Ureter (tissue), 1 donor: ENCODE measurements at places on chromosomes 1 and 21.

DNA sequence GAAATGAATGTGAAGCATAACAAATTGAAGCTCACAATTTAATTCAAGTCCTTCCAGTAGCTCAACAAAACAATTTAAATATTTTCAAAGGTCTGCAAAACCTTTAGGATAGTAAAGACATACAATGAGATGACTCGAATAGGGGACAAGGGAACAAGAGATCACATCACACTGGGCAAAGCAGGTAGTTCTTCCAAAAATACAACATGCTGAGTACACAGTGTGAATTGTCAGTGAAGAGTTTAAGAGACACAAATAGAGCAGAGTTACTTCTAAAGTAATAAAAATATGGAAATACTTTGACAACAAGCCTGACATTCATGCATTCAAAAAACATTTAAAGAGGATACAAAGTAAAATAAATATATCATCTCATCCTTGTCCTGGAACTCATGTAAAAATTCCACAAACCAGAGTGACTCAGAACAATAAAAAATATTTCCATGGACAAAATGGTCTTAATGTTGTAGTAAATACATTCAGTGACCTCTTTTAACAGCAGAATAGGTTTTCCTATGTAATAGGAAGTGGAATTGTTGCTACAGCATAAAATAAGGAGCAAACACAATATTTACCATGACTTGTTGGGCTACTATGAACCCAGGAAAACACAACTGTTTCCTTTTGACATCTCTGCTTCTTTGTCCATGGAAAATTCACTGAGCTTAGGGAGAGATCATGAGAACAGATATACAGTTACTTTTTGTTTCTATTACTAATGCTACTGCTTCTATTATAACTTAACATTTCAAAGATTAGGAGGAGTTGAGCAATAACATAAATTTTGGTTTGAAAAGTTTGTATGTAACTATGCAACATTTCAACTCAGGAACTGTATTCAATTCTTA lies 83.7 kb upstream of the BCL10 start:
- DNase-seq = no peak

- DNase-seq = no peak
These were observed 146.9 kb upstream of the POGK start for GRCh38 chr1:166692346-166692745.

- no peak for DNase-seq
These were observed 111.8 kb upstream of the PRMT6 start for GRCh38 chr1:106944721-106945120.

- DNase-seq = no peak
These were observed 272.5 kb upstream of the LRRC7 start for GRCh38 chr1:69295265-69295664.

GRCh38 chr1:196546272-196547111 lies 61.7 kb downstream of the KCNT2 start:
- DNase-seq = no peak

DNA sequence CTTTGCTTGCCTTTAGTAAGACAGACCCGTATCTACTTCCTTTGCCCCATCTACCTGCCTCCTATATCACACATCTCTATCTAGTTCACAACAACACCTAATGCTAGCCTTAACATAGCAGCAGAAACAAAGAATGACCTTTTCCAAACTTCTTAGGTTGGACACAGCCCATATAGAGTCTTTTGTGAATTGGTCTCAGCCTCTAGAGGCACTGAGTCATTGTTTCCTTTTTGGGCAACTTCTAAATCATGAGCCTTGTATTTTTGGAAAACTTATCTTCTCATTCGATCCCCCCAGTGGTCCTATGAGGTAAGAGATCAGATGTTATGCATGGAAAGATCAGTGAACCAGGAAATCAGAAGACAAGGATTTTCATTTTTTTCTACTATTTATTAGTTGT lies 679.4 kb upstream of the USP24 start:
- DNase-seq = no peak
